ENCODE measurements at places on chromosomes 5 and 9.

- no peak for DNase-seq
These were observed 414.5 kb upstream of the ZNF608 start for GRCh38 chr5:125160787-125161502.

DNA sequence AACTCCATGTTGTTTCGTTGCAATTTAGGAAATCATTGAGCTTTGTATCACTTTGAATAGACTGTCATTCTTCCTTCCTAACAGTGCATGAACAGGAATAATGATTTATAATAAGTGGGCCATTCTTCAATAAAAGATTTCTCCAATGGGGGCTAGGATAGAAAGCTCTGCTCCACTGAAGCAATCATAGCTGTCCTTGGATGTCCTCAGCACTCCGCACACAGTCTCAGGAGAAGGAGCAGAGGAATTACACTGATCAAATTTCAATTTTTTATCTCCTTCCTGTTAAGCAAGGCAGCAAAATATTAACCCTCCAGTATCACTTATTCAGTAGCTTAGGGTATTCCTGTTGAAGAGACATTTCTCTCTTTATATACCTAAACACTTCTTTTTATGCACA is 532.7 kb upstream of the ST8SIA4 start:
- DNase-seq: no peak

DNA sequence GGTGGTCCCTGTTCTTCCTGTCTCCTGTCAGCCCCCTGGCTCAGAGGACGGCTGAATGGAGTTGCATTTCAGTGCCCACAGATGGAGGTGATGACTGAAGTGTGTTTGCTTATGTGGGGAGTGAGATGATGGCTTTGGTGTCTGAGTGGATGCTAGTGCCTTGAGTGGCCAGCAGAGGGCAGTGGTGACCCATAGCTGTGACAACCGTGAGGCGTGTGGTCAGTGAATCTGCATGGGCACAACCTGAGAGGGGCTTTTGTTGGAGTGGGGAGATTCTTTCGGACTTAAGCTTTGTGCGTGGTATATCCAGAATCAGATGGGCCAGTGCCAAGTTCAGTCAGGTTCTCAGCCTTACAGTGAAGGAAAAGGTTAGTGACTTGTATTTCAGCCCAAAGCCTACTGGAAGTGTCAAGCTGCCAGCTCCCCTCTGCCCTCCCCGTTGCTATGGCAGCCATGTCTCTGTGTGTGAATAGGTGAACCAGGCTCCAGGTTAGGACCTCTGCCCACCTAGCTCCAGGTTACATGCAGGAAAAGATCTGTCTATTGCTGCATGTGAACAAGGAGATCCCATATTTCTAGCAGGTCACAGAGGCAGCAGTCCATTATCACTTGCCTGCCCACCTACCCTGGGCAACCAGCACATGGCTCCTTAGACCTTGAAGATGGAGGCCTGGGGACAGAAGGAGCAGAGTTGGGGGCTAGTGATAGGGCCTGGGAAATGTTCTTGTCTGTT is 14.7 kb upstream of the CXXC5 start:
- DNase-seq: peak; percentile 83

DNA sequence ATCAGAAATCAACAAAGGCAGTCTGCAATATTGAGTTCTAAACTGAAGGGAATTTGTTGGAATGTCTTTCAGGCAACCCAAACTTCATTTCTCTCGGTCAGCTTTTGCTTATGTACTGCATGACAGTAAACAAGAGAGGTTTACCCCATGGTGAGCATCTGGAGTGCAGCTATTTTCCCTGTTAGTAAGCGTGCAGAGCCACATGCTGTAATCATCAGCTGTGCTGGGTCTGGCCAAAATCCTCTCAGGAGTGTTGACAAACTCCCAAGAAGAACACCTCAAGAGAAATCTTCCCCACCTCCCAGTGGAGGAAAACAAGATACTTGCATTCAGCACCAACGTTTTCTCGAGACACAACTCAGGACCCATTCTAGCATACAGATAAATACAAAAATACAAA is 83.6 kb upstream of the ADAMTSL1 start:
- DNase-seq: peak; percentile 79

DNA sequence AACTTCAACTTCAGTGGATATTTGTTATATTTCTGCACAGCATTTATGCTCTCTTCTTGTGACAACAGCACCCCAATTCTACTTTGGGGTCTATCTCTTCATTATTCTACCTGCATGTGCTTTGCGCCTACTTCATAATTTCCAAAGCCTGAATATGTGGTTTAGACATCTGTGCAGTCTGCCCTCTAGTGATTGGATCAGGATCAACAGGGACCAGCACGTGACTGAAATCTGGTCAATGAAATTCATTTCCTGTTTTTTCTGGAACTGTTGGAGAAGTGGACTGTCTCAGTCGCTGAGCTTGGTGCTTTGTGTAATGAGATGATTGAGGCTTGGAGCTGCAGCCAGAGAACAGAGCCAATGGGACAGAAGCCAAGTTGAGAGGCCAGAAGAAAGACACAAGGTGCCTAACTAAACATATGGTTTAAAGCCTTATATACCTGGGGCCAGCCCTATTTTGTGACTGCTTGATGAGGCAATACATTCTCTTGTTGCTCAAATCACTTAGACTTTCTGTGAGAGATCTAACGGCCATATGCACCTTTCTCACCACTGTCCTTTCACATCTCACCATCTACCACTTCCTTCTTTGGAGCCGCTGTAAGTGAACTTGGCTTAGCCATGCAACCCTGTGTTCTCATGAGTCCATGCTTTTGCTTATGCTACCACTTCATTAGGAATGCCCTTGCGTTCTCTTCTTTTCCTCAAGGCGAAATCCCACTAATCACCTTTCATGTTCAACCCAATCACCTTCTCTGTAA is 68.8 kb upstream of the PPP2R2B start:
- peak; percentile 14 for DNase-seq

DNA sequence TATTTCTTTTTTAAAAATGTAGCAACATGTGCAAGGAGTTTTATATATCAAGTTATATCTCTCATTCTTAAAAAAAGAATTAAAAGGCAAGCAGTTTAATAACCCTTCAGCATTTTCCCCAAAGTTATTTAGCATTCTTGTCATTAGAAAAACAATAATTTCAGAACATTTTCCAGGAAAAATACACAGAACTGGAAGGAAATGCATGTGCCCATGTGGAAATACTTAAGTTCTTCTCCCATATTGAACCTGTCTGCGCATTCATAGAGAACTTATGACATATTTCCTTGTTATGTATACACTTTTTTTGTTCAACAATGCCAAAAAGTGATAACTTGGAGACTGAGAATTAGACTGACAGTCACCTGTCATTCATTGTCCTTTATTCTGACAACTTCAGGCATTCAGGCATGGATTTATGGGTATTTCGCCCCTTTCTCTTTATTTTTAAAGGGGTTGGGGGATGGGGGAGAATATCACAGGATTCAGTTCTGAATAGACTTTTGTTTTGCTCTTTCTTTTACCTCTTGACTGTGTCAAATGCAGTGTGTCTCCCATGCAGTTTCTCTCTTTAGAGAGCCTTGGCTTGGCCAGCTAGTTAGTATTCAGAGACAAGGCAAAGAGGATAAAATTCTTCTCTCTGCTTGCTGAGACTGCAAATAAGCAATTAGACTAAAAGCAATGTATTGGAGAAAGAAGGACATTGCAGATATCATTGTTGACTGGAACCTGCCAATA is 701.0 kb downstream of the NR2F1-AS1 start:
- no peak for DNase-seq

DNA sequence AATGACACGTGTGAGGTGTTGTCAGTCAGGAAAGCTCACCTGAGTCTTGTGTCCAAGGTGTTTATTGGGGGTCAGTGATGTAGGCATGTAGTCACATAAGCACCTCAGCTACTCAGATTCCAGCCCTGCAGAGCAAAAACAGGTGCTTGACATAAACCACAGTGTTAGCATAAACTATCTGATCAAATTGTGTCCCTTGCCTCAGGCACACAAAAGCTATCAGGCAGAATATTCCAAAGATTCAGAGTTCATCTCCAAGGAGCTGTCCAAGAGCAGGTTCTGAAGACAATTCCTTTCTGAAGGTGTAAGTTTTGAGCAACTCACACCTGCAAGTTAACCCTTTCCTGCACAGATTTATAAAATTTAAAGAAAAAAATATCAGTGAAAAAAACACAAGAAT is 102.2 kb upstream of the ITGA1 start:
- DNase-seq: no peak

Data from AG20443 (cell line).